ENCODE measurements at places on chromosomes 2 and 18. TPM values are rescaled to one million over a fixed set of nuclear protein-coding genes. Genes with fewer than 3 reads are reported as not detected.

- H3K27ac ChIP-seq, result no peak overlapping the region
- no peak overlapping the region for H3K4me3 ChIP-seq
- H3K27me3 ChIP-seq, result no peaks in the 10 kb centered on the region
These were observed 12.2 kb upstream of the CAB39 start for GRCh38 chr2:230700447-230700846.

GRCh38 chr2:68772109-68772508, 37.5 kb downstream of the ARHGAP25 start:
- peaks cover 35% of the 10 kb centered on the region for H3K4me1 ChIP-seq
- DNase-seq, result no peak
- no peaks in the 10 kb centered on the region for H3K36me3 ChIP-seq
- no peak overlapping the region for H3K27ac ChIP-seq
- H3K4me3 ChIP-seq, result no peak overlapping the region

GRCh38 chr2:152950126-152950525, 231.7 kb downstream of the ARL6IP6 start:
- DNase-seq, result no peak
- H3K36me3 ChIP-seq, result no peaks in the 10 kb centered on the region
- H3K4me1 ChIP-seq, result no peaks in the 10 kb centered on the region
- no peak overlapping the region for H3K4me3 ChIP-seq
- H3K27ac ChIP-seq, result no peak overlapping the region

GRCh38 chr2:31440764-31441163, 26.2 kb upstream of the XDH start:
- no peak overlapping the region for H3K27ac ChIP-seq
- no peaks in the 10 kb centered on the region for H3K4me1 ChIP-seq
- H3K4me3 ChIP-seq, result no peak overlapping the region

DNA sequence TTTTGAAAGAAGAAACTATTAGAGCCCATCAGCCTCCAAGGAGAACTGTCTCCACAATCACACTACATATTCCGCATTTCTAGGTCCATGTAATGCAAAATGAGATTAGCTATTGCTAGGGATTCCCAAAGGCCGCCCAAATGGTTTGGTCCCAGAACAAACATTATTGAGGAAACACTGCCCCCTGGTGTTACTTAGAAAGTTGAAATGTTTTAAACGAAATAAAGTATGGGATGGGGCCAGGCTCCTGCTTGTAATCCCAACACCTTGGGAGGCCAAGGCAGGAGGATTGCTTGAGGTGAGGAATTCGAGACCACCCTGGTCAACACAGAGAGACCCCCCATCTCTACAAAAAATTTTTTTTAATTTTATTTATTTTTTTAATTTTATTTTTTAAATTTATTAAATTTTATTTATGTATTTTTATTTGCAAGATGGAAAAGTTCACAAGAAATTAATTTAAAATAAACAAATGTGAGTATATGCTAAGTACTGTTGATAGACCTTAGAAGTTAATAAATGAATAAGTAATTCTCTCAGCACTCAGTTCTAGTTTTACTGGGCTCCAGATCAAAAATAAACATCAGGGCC, 5.5 kb downstream of the NHEJ1 start:
- no peak overlapping the region for H3K27ac ChIP-seq
- H3K36me3 ChIP-seq, result no peaks in the 10 kb centered on the region
- H3K4me1 ChIP-seq, result no peaks in the 10 kb centered on the region
- no peak overlapping the region for H3K4me3 ChIP-seq
- DNase-seq, result peak; percentile 22
- no peaks in the 10 kb centered on the region for H3K27me3 ChIP-seq

DNA sequence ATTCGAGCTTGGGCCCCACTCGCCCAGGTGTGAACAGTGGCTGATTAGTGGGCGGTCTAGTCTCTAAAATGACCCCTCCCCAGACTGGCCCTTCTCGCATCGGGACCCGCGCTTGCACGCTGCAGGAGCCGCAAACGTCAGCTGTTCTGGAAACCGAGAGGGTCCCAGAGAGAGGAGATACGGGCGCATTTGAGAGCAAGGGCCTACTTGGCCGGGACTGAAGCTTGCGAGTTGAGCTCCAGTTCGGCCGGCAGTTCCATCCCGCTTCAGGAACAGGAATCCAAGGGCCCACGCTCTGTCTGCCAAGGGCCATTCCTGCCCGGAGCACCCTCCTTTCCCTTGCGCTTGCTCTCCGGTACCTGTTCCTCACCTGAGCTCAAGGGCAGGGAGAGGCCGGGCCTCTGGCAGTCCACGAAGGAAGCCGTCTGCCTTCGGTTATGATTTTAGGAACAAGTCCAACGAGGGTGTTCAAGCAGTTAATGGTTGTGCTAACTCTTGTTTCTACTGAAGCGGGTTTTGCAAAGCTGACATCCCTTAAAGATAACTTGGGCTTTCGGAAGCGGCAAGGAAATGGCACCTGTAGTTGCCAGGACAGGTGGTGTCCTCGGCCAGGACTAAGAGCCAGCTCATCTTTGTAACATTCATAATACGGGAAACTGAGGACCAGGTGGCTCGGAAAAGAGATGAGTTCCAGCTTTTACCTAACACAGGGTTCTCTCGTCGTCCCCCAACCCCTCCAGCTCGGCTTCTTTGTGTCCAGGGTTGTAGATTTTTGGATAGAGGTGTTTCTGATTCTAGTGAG, 3.9 kb upstream of the DLX1 start:
- no peak overlapping the region for H3K4me3 ChIP-seq
- no peak for DNase-seq
- H3K36me3 ChIP-seq, result no peaks in the 10 kb centered on the region
- peaks cover 44% of the 10 kb centered on the region for H3K27me3 ChIP-seq
- H3K27ac ChIP-seq, result no peak overlapping the region

GRCh38 chr2:196551014-196551413, 88.5 kb upstream of the CCDC150 start:
- no peak overlapping the region for H3K4me3 ChIP-seq
- no peaks in the 10 kb centered on the region for H3K4me1 ChIP-seq
- H3K27ac ChIP-seq, result no peak overlapping the region
- DNase-seq, result no peak
- no peaks in the 10 kb centered on the region for H3K36me3 ChIP-seq

DNA sequence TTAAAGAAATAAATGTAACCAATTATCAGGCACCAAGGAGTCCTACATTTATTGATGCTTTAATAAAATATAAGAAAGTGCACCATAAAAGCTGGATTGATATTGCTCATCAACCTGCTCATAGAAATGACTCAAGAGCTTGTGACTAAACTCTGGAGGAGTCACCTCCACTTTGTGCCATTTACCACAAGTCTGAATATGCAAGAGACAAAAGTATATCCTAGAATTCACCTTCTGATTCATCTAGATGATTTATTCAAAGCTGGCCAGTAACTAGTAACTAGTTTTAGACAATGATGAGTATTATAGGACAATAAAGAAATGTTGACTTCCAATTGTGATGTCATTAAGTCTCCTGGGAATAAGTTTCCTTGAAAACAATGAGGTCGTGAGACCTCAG, 146.0 kb upstream of the SOX11 start:
- no peaks in the 10 kb centered on the region for H3K36me3 ChIP-seq
- DNase-seq, result no peak
- H3K27me3 ChIP-seq, result no peaks in the 10 kb centered on the region
- no peak overlapping the region for H3K27ac ChIP-seq
- no peak overlapping the region for H3K4me3 ChIP-seq
- peaks cover 14% of the 10 kb centered on the region for H3K4me1 ChIP-seq

DNA sequence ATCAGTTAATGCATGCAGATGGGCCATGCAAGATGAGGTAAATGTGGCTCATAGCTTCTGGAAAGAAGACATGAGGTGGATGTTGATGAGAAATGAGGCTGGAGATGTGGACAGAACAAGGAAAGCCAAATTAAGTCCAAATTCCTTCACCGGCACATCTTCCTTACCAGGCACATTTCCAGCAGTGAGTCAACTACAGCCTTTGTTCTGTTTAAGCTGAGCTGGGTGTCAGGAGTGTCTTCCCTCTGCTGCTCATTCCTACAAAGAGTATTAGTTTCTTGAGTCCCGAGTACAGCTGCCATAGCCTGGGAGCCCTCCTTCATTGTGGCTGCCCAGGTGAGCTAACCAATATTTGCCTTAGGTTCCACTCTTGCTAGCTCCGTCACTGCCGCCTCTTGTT, 945.0 kb downstream of the SLC4A3 start:
- no peaks in the 10 kb centered on the region for H3K4me1 ChIP-seq
- DNase-seq, result no peak
- H3K36me3 ChIP-seq, result no peaks in the 10 kb centered on the region
- no peak overlapping the region for H3K27ac ChIP-seq
- no peak overlapping the region for H3K4me3 ChIP-seq
- H3K27me3 ChIP-seq, result no peaks in the 10 kb centered on the region

DNA sequence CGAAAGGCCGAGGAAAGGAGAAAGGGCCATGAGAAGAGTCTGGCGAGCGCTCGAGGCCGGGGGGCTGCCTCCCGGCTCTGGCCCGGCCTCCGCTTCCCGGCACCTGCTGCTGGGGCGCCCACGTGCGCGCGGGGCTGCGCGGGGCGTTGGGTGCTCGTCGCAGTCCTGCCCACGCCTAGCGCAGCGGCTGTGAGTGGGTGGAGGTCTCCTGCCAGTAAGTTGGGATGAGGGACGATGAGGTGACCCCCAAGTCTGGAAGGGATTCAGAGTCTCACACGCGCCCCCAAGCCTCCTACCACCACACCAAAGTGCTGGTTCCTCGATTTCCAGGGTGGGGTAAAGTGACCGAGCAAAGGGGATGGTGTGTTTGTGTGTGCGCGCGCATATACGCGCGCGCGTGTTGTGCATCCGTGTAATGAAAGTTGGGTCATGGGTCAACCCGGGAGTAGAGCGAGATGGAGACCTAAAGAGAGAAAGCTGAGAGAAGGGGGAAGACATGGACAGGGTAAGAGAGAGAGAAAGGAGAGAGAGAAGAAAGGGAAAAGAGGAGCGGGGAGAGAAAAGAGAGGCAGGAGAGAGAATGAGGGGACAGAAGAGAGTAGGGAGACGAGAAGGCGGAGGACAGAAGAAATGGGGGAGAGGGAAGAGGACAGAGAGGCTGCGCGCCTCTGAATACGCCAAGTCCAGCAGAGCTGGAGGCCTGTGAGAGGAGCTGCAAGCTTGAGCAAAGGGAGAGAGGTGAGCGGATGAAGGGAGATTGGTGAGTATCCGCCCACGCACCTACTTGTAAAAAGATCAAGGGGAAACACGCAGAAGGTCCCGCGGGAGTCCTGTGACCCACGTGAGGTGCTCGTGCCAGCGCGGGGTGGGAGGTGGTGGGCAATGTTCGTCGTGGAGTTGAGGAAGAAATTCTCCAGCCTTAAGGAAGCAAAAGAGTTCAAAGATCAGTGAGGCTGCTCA, 1.7 kb upstream of the NETO1 start:
- no peak overlapping the region for H3K4me3 ChIP-seq
- no peaks in the 10 kb centered on the region for H3K4me1 ChIP-seq
- no peak overlapping the region for H3K27ac ChIP-seq
- H3K27me3 ChIP-seq, result no peaks in the 10 kb centered on the region

DNA sequence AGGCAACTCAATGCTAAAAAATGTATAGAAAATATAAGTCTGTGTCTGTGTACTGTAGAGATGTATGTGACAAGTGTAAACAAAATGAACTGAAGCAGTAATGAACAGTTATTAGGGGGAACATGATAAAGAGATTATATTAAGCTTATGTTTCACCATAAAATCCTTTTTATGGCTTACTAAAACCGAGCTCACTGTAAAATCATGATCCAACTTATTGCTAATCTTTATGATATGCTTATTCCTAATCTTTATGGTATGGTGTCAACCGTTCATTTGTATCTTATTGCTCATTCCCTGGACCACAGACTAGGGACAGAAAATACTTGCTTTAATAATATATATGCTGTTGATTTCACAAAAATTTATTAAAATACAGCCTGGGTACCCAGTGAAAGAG, 62.1 kb downstream of the TNFRSF11A start:
- DNase-seq, result no peak
- H3K36me3 ChIP-seq, result no peaks in the 10 kb centered on the region
- H3K27ac ChIP-seq, result no peak overlapping the region
- H3K4me1 ChIP-seq, result no peaks in the 10 kb centered on the region
- no peak overlapping the region for H3K4me3 ChIP-seq

DNA sequence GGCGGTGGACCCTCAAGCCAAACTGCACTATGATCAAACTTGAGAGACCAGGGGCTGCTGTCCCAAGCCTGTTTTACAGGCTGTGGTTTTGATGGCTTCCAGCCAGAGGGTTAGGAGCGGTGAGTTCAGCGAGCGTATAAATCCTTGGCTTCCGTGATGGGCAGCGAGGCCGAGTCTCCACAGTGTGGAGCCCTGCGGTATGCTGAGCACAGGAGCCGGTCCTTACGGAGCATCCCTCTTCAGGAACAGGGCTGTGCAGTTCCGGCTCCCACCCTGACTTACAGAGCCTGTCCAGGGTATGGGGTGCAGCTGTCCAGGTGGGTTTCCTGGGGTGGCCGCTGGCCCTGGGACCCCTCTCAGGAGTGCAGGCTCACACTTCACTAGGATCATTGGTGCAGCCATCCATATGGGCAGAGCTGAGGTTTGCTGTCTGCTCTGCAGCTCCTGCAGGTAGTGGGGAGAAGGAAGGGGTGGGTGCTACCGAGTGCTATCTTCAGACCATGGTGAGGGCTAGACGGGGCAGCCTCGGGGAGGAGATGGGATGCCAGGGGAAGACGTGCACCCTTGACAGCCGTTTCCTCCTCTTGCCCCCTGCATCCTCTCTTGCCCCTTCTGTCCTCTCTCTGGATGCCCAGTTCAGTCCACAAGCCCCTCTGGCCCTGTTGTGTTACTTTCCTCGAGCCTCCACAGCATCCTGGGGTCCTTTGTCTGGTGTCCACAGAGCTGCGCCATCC, 104.3 kb downstream of the FAM210A start:
- DNase-seq, result peak; percentile 68
- H3K27me3 ChIP-seq, result no peaks in the 10 kb centered on the region
- H3K4me3 ChIP-seq, result no peak overlapping the region
- H3K4me1 ChIP-seq, result peaks cover 5% of the 10 kb centered on the region

DNA sequence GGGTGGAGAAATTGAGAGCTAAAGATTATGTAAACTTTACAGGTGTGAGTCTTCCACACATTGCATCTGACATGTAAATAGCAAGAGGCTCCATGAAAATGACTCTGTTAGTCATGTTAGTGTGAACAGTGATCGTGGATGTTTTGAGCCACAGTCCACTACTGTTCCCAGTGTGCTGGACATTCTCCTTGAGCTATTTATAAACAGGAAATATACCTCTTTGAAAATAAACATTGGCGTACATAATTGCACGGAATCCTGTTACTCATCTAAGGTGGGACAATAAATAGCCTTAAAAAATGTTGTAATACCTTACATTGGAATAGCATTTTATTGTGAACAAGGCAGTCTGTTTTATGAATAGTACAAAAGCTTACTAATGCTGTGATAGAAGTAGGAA, 37.0 kb downstream of the LIMS1 start:
- H3K4me1 ChIP-seq, result no peaks in the 10 kb centered on the region
- no peak overlapping the region for H3K4me3 ChIP-seq
- no peak overlapping the region for H3K27ac ChIP-seq
- H3K27me3 ChIP-seq, result no peaks in the 10 kb centered on the region

GRCh38 chr2:15927551-15928218, 12.7 kb upstream of the MYCN start:
- no peaks in the 10 kb centered on the region for H3K36me3 ChIP-seq
- H3K27ac ChIP-seq, result no peak overlapping the region
- H3K27me3 ChIP-seq, result no peaks in the 10 kb centered on the region
- DNase-seq, result no peak
- no peaks in the 10 kb centered on the region for H3K4me1 ChIP-seq

Gene FEV
- total RNA-seq, result not detected

Gene MEIS1
- 11.8 TPM for total RNA-seq

Gene GULP1
- total RNA-seq, result 38.8 TPM

Gene BMP10
- total RNA-seq, result not detected

Gene YES1
- total RNA-seq, result 107 TPM

Gene FAM124B
- 0.88 TPM for total RNA-seq
